ENCODE measurements at places on chromosomes 2 and 18. TPM values are rescaled to one million over a fixed set of nuclear protein-coding genes. Genes with fewer than 3 reads are reported as not detected.

C2orf80 gene
- not detected for total RNA-seq

GAD1 gene
- not detected for total RNA-seq

SCN9A gene
- 0.68 TPM for total RNA-seq

CFAP210 gene
- not detected for total RNA-seq

RFTN2 gene
- 16.2 TPM for total RNA-seq

DSC1 gene
- total RNA-seq: not detected

CFAP53 gene
- 0.62 TPM for total RNA-seq

CCDC74B gene
- 7.4 TPM for total RNA-seq

HTR2B gene
- total RNA-seq: 4.3 TPM

MARCHF4 gene
- not detected for total RNA-seq

POTEI gene
- not detected for total RNA-seq

TWIST2 gene
- 94.5 TPM for total RNA-seq

ECEL1 gene
- not detected for total RNA-seq

SYT4 gene
- not detected for total RNA-seq

PTPRN gene
- 4.1 TPM for total RNA-seq

SLC40A1 gene
- 19.7 TPM for total RNA-seq

ASTL gene
- not detected for total RNA-seq

DAPL1 gene
- total RNA-seq: not detected

TMEM198 gene
- 6.4 TPM for total RNA-seq

FAM228A gene
- not detected for total RNA-seq

NCKAP5 gene
- not detected for total RNA-seq

SEMA4C gene
- 26.8 TPM for total RNA-seq

RUFY4 gene
- not detected for total RNA-seq

AMER3 gene
- not detected for total RNA-seq

ZNF519 gene
- total RNA-seq: 1.6 TPM

KCNJ3 gene
- not detected for total RNA-seq

POTEF gene
- total RNA-seq: not detected

L3MBTL4 gene
- not detected for total RNA-seq

PRKAG3 gene
- total RNA-seq: not detected

AP1S3 gene
- total RNA-seq: 0.39 TPM

UGT1A10 gene
- not detected for total RNA-seq

LAMA3 gene
- 2.1 TPM for total RNA-seq

FOXI3 gene
- not detected for total RNA-seq

GKN2 gene
- total RNA-seq: not detected

RAB17 gene
- 0.81 TPM for total RNA-seq
